ENCODE measurements at places on chromosomes 6 and 20.

DNA sequence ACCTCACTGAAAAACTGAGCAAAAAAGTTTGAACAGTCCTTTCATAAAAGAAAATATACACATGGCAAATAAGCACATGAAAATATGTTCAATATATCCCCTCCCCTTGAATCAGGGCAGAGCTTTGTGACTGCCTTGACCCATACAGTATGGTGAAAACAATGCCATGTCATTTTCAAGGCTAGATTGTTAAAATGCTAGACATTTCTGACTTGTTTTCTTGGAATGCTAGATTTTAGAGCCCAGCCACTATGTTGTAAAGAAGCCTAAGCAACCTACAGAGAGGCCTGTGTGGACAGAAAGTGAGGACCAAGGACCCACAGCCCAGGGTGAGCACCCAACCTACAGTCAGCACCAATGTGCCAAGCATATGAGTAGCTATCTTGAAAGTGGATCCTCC lies 17.1 kb upstream of the ASF1A start:
- no peak for DNase-seq

DNA sequence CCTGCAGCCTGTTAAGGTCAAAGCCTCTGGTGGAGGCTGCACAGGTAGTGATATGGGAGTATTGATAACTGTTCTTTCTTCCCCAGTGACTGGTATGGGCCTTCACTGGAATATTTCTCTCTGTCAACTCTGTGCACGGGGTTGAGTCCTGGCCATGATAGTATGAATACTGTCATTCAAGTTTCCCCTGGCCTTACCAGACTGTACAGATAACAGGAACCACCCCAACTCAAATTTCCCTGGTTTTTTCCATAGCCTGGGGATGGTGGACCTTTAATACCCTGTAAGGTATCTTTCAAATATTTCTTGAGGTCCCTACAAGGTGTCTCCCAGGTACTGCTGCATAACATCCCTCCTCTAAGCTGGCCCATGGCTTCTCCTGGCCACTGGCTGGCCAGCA lies 51.4 kb upstream of the TNFAIP3 start:
- no peak for DNase-seq

DNA sequence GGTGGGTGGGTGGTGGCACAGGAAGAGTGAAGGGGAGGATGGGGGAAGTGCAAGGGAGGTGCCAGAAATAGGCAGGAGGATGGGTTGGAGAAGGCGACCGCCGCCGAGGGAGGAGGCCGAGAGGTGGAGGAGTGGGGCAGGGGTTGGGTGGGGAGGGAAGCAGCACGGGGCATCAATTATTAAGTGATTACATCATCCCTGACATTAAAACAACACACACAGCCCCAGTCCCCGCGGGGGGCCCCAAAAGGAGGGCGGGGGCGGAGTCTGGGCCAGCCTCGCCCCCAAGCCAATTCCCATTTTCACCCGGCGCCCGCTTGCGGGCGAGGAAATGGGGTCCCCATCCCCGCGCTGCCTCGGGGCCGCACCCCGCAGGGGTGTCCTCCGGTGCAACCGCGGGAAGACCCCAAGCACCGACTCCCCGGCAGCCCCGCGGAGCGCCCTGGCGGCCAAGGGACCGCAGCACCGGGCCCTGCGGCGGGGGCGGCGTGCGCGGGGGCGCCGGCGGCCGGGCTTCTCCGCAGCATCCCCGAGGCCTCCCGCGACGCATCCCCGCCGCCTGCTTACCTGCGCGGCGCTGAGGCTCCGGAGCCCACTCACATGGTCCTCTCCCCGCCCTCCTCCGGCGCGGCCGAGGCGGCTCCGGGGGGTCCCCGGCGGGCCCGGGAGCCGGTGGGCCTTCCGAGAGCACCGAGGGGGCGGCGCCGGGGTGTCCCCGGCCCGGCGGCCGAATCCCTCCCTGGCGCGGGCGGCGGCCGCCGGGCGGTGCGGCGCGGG lies 663 bp downstream of the FYN start:
- DNase-seq: peak; percentile 55

- no peak for DNase-seq
Measured at GRCh38 chr20:16556301-16556700, 16.9 kb downstream of the KIF16B start.

- DNase-seq: no peak
Measured at GRCh38 chr6:35059596-35060345, 81.4 kb downstream of the TCP11 start.

DNA sequence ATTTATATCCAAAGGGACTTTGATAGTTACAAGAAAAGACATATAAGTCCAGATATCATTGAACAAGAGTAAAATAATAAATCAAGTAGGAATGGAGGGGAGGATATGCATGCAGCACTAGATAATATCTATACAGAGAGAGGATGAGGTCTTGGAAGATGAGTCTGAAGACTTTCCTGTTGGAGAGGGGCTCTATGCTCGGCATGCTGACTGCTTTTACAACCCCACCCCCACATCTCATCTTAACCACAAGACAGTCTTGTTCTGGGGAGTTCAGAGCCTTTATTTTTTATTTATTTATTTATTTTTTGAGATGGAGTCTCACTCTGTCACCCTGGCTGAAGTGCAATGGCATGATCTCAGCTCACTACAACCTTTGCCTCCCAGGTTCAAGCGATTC lies 48.4 kb upstream of the IER3 start:
- no peak for DNase-seq

- DNase-seq: no peak
Measured at GRCh38 chr6:5337573-5337972, 76.3 kb downstream of the FARS2 start.

- DNase-seq: no peak
Measured at GRCh38 chr20:34552569-34552968, 5.9 kb upstream of the MAP1LC3A start.

DNA sequence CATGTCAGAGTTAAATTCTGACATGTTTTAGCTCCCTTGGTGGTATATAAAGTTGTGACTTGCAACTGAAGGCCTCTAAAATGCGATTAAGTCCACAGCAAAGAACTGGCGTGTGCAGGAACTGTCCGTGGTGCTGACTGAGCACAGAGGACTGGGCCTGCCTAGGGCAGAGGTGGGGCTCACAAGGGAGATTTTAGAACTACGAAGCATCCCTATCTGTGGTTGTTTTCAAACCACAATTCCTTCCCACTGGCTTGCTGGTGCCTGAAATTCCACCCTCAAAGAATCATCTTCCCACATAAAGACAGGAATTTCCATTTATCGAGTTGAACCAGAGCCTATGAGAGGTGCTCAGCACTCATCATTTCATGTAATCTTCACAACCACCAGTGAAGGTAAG lies 30.1 kb downstream of the RIMS4 start:
- no peak for DNase-seq

Data from effector CD8-positive, alpha-beta T cell (primary cell).